CD4-positive, alpha-beta T cell treated with Interferon alpha-2 for 1 hour (primary cell): ENCODE measurements at places on chromosomes 13 and 19.
A peak's percentile ranks its signal among the peaks of the same experiment; 100 is the strongest.

DNA sequence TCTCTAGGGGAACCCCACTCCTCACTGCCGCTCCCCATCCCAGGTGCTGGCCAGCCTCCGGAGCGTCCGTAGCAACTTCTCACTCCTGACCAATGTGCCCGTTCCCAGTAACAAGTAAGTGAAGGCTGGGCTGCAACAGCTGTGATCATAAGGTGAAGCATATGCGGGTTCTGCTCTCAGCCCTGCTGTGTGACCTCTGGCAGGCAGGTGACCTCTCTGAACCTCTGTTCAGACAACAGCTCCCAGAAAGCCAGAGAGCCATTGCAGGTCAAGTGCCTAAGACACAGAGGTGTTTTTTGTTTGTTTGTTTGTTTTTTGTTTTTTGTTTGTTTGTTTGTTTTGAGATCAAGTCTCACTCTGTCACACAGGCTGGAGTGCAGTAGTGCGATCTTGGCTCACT lies 28.7 kb downstream of the PDE4A start:
- DNase-seq, result no peak

DNA sequence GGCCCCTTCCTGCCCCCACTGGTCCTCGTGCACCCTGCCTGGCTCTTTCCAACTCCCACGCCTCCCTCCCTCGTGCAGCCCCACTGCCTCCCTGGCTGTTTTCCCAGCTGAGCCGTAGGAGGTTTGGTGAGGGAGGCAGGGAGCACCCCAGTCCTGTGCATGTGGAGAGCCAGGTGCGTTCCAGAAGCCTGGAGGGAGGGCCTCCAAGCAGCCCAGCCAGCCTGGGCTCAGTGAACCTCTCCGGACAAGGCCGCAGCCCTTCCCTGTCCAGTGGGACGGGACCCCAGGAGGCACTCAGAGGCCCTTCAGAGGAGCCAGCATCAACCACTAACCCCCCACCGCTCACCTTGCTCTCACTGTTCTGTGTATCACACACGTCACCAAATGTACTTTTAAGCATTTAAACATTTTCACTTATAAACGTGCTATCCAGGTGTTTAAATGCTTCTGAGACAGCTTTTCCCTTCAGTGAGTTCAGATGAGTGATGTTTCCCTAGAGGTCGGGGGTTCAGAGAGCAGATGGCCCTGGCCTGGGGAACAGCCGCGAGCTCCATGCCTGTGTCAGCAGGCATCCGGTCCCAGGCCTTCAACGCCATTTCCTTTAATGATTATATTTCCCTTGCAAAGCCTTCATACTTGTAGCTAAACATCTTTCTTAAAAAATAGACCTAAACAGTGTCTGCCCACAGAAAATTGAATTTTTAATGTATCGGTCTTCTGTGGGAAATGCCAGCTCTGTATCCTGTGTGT lies 122.6 kb downstream of the ATP11A start:
- DNase-seq, result no peak

- peak; percentile 34 for DNase-seq
Observed at GRCh38 chr19:38869160-38869835, 8.8 kb downstream of the RINL start.

DNA sequence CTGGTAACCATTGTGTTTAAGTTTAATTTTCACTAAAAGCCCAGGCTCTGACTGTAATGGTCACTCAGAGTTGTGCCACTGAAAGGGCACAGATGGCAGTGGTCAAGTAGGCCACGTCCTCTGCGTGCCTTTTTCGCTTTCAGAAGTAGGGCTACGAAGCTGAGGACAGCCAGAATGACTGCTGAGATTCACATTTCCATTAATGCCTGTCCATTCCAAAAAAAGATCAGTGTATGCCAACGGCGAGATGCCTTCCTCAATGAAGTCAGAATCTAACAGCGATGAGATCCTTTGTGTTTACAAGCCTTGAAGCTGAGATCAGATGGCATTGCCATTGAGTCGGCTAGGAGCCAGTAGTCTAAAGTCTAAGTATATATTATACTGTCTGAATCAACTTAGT lies 311.3 kb downstream of the FGF14 start:
- no peak for DNase-seq

GRCh38 chr13:39451860-39452301 lies 151.1 kb downstream of the LHFPL6 start:
- DNase-seq, result peak; percentile 49

DNA sequence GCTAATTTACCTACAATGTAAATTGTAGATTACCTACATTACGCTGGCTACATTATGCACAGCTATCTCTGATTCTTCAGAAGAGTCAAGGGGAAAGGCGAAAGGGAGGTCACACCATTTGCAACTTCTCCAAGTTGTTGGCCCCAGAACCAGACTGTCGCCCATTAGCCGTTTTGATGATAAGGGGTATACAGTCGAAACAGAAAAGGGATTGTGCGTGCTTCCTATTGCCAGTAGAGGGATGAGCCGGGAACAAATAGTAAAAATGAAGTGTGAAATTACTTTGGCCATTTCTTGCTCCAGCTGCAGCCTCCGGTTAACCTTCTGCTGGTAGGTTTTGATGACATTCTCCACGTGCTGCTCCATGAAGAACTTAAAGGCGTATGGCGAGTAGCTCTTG lies 73.8 kb downstream of the LATS2 start:
- no peak for DNase-seq

DNA sequence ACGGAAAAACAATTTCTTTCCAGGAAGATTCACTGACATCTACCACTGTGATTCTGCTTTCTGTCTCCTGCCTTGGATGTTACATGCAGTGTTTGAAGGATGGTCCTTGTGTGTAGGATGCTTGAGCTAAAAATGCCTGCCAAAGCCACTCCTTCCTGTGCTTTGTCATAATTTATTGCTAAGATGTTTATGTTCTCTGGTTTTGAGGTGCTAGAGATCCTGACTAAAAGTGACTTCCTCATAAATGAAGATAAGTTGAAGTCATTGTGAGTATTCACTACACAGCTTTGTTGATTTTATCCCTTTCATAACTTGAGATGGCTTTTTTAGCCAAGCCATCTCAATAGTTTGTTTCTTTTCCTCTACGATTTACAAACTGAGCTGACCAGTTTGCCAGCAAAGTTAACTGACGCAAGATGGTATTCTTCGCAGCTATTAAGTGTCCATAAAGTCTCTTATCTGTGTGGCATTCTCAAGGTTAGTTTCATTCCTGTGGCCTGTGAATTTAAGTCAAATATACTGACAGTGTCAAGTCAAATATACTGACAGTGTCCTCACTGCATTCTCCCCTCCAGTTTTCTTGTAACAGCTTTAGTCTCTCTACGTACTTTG lies 15.7 kb upstream of the FBXL3 start:
- no peak for DNase-seq

GRCh38 chr13:66033924-66034323 lies 1196.2 kb downstream of the PCDH9 start:
- no peak for DNase-seq

GRCh38 chr19:5680437-5681368 lies at the start of the genes HSD11B1L and MICOS13:
Gene HSD11B1L (plus strand): TSS chr19:5681027. CDS start chr19:5684833, 3,806 bp downstream.
Gene MICOS13 (minus strand): TSS chr19:5680516. CDS start chr19:5680486, 30 bp downstream.
- DNase-seq, result peak; percentile 99

GRCh38 chr13:27264181-27264580 lies 6.4 kb upstream of the RASL11A start:
- no peak for DNase-seq

- no peak for DNase-seq
Observed at GRCh38 chr19:28521614-28522544, 691.1 kb downstream of the UQCRFS1 start.

DNA sequence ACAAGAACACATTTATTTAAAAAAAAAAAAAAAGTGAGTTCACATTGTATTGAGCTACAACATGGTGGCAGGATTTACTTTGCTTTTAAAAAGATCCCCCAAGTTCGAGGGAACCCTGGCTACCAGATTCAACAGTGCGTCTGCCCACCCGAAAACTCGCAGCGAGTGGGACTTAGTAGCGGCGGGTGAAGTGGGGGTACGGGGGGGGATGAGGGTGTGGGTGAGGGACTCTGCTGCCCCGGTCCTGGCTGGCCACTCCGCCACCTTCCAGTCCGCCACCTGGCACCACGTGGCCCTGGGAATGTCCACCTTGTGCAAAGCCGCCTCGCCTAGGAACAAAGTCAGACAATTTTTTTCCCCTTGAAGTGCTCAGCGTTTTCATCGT lies 19.3 kb upstream of the TINCR start:
- DNase-seq, result no peak

DNA sequence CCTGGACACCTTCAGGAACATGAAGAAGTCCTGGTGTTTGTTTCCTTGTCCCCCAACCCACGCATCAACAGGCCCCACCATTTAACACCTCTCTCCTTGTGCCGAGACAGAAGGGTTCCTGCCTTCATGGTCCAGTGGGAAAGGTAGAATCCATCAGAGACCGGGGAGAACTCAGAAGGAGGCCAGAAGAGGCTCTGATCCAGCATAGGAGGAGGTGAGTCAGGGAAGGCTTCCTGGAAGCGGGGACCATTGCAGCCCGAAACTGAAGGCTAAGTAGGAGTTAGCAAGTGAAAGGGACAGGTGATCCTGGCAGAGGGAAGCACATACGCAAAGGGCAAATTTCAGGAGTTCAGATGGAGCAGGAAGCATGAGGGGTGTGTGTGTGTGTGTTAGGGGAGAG lies 484 bp downstream of the ICAM3 start:
- DNase-seq, result peak; percentile 7

GRCh38 chr13:37342205-37342604 lies 236.7 kb upstream of the CSNK1A1L start:
- no peak for DNase-seq

GRCh38 chr13:114097893-114098688 lies 34.3 kb downstream of the RASA3 start:
- DNase-seq, result no peak

- DNase-seq, result no peak
Observed at GRCh38 chr19:14328406-14328805, 52.8 kb upstream of the ADGRE5 start.

DNA sequence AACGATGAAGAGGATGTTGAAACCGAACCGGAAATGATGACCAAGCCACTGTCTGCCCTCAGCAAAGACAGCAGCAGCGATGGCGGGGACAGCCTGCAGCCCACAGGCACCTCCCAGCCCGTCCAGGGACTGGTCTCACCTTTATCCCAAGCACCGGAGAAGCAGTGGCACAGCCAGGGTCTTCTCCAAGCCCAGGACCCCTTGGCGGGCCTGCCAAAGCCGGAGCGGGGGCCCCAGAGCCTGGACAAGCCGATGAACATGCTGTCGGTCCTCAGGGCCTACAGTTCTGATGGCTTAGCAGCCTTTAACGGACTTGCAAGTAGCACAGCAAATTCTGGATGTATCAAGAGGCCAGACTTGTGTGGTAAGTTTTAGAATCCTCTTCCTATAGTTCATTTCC lies 177.0 kb downstream of the ZNF536 start:
- DNase-seq, result no peak

- DNase-seq, result no peak
Observed at GRCh38 chr13:112446867-112447266, 70.7 kb downstream of the SPACA7 start.

DNA sequence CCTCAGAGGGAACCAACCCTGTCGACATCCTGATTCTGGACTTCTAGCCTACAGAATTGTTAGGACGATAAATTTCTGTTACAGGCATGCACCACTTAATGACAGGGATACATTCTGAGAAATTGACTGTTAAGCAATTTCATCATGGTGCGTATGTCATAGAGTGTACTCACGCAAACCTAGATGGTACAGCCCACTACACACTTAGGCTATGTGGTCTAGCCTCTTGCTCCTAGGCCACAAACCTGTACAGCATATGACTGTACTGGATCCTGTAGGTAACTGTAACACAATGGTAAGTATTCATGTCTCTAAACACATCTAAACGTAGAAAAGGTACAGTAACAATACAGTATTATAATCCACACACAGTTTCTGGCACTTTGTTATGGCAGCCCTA lies 13.3 kb downstream of the USP12 start:
- DNase-seq, result no peak
